ENCODE measurements at places on chromosomes 2 and 18.

- no peak for DNase-seq
Measured at GRCh38 chr2:111706481-111707001, 177.5 kb downstream of the ANAPC1 start.

GRCh38 chr2:195410074-195410671 lies 246.9 kb upstream of the SLC39A10 start:
- DNase-seq = no peak

DNA sequence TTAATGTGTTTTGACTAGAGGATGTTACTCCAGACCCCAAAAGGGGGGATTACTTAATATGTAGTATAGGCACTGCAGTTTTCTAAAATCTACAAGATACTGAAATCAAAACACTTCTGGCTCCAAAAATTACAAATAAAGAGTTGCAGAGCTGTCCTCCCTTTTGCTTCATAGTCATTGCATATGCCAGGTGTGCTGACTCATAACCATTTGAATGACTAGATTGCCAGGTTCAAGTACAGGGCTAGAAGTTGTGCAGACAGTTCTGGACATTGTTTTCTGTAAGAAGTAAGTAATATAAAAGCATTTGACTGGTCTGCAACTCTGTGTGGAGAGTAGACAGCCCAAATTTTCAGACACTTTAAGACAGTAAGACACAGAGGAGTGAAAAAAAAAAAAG lies 6.7 kb downstream of the CWC22 start:
- DNase-seq = no peak

DNA sequence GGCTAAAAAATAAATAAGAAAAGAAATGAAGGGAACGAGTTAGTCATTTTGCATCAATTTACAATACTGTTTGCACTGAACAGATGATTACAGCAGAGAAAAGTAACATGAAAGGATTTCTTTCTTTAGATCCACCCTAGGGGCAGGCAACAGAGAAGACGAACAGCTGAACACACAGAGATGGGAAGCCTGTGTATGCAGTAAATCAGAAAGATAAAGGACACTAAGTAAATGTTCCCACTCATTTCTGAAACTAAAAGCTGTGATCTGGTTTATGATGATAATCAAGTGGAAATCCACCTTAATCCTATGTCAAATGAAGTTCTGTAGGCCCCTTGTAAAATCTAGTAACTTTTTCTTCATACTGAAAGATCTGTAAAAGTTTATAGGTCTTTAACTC lies 54.2 kb downstream of the AKAIN1 start:
- no peak for DNase-seq

GRCh38 chr2:133836691-133837345 lies 268.6 kb upstream of the NCKAP5 start:
- DNase-seq = no peak

GRCh38 chr18:62450546-62451410 lies 72.0 kb upstream of the ZCCHC2 start:
- DNase-seq = peak; percentile 74

GRCh38 chr2:181971032-181971431 lies 14.6 kb upstream of the PPP1R1C start:
- DNase-seq = no peak
